ENCODE measurements at places on chromosomes 1 and 21.
A peak's percentile ranks its signal among the peaks of the same experiment; 100 is the strongest.

- DNase-seq, result no peak
Observed at GRCh38 chr1:36829961-36830360, 204.4 kb downstream of the GRIK3 start.

- no peak for DNase-seq
Observed at GRCh38 chr1:204302769-204303168, 57.0 kb downstream of the PLEKHA6 start.

DNA sequence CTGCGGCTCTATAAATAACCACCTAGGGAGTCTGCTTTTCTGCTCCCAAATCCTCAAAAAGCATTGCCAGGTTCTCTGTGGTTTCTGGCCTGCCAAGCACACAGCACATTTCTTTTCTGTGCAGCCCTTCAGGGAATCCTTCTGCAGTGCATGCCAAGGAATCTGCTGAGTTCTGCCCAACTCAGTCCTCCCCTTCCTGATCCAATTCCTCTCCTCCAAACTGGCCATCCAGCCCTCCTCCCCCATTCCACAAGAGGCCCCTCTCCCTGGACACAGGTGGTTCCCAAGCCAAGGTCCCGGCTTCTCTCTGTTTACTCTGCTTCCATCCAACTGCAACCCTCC lies 61.8 kb downstream of the HIVEP3 start:
- DNase-seq, result no peak

DNA sequence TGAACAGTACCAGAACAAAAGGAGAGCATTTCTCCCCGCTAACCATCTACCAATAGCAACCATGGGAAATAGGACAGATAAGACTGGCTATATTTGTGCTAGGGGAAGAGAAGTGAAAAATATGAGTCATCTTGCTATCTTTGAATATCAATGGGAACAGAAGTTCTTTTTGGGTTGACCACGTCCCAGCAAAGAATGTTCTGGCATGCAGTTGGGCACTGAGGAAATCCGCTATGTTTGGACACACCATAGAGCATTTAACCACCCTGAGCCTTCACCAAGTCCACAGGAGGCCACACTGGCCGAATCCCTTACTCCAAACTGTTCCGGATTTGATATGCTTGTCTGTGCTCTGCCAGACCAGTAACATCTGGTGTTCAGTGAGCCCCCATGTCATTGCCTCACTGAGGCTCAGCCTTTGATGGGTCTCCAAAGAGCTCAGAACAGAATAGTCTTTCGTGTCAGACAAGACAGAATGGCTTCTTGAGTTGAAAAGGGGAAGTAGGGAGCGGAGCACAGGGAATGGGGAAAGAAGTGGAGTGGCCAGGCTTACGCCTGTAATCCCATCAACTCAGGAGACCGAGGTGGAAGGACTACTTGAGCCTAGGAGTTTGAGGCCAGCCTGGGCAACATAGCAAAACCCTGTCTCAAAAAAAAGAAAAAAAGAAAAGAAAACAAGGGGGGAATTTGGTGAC lies 81.4 kb downstream of the SMYD2 start:
- no peak for DNase-seq

GRCh38 chr1:92567211-92567868 lies 80.6 kb upstream of the GFI1 start:
- no peak for DNase-seq

GRCh38 chr1:6110326-6110725 lies 64.6 kb downstream of the KCNAB2 start:
- DNase-seq, result no peak

DNA sequence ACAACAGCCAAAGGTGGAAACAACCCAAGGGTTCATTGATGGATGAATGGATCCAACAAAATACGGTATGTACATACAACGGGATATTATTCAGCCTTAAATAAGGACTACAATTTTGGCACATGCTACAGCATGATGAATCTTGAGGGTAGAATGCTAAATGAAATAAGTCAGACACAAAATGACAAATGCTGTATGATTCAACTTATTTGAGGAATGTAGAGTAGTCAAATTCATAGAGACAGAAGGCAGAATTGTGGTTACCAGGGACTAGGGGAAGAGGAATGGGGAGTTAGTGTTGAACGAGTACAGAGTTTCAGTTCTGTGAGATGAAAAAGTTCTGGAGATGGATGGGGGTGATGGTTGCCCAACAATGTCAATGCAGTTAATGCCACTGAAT lies 118.0 kb upstream of the PAXBP1 start:
- DNase-seq, result no peak

DNA sequence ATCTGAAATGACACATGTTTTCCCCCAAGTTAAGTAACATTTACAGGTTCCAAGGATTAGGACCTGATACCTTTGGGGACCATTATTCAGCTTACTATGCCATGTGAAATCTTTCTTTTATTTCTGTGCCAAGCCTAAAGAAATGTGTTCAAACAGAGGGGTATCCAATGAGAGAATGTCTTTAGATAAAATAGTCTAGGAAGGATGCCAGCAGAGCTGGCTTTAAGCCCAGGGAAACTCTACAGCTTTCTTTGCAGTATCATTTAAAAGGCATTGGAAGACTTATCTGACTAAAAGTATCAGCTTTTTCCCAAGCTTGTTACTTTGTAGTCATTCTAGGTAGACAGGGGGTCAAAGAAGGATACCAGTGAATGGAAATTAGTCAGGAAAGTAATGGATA lies 860.4 kb downstream of the PLA2G4A start:
- no peak for DNase-seq

DNA sequence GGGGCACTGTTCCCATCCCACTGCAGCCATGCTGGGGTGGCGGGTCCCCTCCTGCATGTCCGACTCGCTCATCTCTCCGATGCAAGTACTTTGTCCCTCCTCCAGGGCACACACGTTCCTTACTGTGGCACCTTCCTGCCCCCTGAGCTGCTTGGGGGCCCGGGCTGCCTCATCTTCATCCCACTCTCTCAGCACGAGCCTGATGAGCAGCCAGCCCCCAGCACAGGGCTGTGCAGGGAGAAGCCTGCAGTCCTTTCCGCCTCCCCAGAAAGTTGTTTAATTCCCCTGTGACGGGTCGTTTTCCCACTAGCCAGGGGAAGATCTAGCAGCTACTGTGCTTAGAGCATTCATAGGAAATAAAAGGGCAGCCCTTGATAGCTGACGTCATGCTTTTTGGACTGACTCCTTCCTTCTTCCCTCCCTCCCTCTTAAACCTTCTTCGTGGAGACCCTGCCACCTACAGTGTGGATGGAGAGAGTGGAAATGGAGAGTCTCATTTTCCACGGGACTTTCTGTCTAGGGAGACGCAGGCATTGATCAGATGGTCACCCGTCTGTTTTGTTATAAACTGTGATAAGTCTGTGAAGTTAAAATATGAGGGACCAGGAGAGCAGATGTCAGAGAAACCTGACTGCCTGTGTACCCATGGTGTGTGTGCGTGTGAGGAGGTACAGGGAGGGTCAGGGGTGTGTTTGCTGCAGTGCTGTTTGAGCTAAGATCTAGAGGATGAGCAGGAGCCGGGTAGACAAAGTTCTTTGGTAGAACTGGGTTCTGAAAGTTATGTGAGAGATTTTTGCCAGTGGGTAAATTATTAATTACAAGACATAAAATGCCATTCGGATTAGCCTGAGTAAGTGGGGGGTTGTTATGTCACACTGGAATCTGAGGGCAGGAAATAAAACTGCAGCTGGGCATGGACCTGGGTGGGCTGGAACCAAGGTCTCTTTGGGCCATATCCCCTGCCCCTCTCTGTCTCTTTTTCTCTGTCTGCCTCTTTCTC lies 34.3 kb downstream of the GPR137B start:
- DNase-seq, result no peak

DNA sequence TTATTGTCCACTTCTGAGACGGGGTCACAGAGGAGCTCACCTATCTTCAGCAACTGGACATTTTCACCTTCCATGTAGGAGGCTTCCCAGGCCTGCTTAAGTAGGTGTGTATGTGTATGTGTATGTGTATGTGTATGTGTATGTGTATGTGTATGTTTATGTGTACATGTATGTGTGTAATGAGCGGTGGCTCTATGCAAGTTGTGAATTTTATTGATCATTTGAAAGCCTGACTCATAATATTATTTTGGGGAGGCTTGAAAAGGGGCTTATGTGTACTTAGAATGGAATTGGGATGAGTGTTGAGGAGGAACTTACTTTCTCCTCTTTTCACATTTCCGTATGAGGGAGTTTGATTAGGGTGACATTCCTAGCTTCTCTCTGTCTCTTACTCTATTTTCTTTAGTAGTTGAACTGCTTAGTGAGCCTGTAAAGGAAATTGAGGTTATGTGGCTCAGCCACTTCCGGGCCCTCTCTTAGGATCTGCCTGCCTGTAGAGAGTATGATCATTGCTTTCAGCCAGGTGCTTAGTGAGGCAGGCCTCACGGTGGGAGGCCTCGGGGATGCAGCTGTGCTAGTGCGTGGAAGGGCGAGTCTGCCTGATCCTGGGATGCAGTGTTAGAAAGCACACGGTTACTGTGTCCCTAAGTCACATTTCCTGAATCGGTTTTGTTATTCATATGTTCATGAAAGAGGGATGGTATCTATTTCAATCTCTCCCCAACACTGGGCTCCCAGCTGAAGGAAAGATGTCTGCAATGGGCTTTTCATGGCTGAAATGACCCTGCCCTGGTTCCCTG lies 61.0 kb downstream of the IER5 start:
- DNase-seq, result peak; percentile 75

Measured in T-helper 2 cell treated with Interferon-gamma antibody and Interleukin-4, amounts not matched to agents 5 μg/mL and 100 μg/mL, for 36 hours (primary cell).